Fibroblast of lung (primary cell): ENCODE measurements at places on chromosomes 13 and 19. TPM values are rescaled to one million over a fixed set of nuclear protein-coding genes. Genes with fewer than 3 reads are reported as not detected.

GRCh38 chr19:33396701-33397535 lies 23.4 kb downstream of the CEBPG start:
- no peak overlapping the region for H3K4me3 ChIP-seq
- H3K27ac ChIP-seq: no peak overlapping the region
- no peaks in the 10 kb centered on the region for H3K36me3 ChIP-seq
- no peak for DNase-seq

GRCh38 chr13:20571676-20572075 lies 4.7 kb downstream of the IFT88 start:
- H3K36me3 ChIP-seq: peaks cover 2% of the 10 kb centered on the region
- no peak overlapping the region for H3K27ac ChIP-seq
- no peaks in the 10 kb centered on the region for H3K27me3 ChIP-seq
- H3K4me3 ChIP-seq: no peak overlapping the region

- no peak overlapping the region for H3K27ac ChIP-seq
- H3K4me3 ChIP-seq: no peak overlapping the region
- H3K27me3 ChIP-seq: no peaks in the 10 kb centered on the region
- DNase-seq: no peak
- H3K4me1 ChIP-seq: no peaks in the 10 kb centered on the region
- H3K36me3 ChIP-seq: no peaks in the 10 kb centered on the region
Observed at GRCh38 chr19:55990831-55991230, 4.3 kb downstream of the NLRP5 start.

DNA sequence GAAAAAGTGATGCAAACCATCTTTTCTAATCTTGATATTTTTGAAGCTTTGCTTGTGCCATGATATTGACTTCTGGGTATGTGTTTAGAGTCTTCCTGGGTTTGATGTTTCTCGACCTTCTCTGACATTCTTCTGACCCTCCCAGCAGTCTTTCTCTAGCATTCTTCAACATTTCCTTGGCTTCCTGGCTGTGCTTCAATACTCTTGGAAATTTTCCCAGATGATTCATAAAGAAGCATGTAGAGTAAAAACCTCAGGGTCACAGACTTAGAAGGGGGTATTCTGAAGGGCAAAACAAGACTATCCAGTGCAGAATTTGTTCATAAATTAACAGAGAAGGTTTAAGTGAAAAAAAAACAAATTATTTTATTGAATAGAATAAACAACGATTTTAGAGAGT lies 946.3 kb upstream of the PCDH9 start:
- H3K27me3 ChIP-seq: no peaks in the 10 kb centered on the region
- no peaks in the 10 kb centered on the region for H3K36me3 ChIP-seq
- no peak overlapping the region for H3K27ac ChIP-seq

Gene TYROBP
- not detected in 2 replicates for polyA plus RNA-seq

Gene ZNF439
- 3.1 and 3.8 TPM in 2 replicates for polyA plus RNA-seq

Gene ZNF66
- polyA plus RNA-seq: 1.1 and 1.3 TPM in 2 replicates

Gene ACER1
- not detected in 2 replicates for polyA plus RNA-seq

Gene CDX2
- polyA plus RNA-seq: not detected in 2 replicates
